ENCODE measurements at places on chromosomes 1 and 21.

- no peak for ATAC-seq
These were observed 21.3 kb downstream of the COL6A2 start for GRCh38 chr21:46119144-46119636.

DNA sequence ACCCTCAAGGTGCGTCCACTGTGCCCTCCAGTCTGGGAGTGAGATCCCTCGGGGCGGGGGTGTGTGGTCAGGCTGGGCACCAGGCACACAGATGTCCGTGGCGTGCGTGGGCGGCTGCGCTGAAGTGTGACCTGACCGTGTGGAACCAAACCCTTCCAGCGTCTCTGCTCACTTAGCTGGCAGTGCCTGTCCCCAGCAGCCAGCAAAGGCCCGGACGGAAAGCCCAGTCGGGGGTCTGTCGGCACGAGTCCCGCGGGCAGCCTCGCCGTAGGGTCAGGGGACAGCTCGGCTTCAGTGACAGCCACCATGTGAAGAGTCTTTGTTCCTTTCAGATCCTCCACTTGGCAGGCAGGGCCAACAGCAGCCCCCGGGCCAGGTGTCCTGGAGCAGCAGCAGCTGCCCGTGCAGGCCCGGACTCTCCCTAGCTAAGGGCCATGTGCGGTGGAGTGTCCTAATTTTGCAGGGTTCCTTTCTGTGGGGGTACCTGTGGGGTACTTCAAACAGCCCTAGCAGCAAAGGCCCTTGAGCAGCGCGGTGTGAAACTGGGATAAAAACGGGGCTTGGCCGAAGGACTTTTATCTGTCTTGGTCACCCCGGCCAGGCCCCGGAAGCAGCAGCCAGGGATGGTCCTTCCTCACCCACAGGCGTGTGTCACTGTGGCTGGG, 11.6 kb downstream of the TTLL10 start:
- ATAC-seq, result no peak

DNA sequence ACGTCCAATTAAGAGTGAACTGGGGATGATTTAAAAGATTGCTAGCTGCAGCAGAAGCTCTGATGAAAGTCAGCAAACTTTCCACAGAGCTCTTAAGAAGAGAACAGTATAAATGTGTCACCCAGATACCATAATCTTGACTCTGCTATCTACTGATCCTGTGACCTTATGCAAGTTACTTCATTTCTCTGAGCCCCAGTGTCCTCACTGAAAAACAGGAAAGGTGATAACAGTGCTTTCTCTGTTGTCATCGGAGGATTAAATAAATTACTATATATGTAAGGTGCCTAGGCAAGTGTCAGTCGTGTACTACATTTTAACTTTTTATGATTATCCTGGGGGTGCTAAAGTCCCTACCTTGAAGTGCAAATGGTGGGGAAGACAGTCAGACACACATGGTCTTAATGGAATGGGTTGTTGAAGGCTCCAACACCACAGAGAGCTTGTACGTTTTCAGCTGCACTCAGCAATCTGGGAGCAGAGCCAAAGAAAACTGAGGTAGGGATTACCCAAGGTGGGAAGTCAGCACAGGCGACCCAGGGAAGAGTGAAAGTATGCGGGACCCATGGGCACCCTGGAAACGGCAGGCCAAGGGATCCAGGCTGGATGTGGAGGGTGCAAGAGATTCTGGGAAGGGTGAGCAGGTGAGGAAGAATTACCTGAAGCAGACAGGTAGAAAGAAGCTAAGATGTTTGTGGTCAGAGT, 82.8 kb downstream of the DTL start:
- no peak for ATAC-seq

GRCh38 chr21:45330851-45331261, 43.2 kb upstream of the POFUT2 start:
- ATAC-seq, result no peak

- ATAC-seq, result no peak
These were observed 43.2 kb downstream of the SLC44A3 start for GRCh38 chr1:94863297-94863911.
